ENCODE measurements at places on chromosomes 6 and 20. TPM values are rescaled to one million over a fixed set of nuclear protein-coding genes. Genes with fewer than 3 reads are reported as not detected.
A peak's percentile ranks its signal among the peaks of the same experiment; 100 is the strongest.

COL10A1 gene
- polyA plus RNA-seq = not detected

CGA gene
- not detected for polyA plus RNA-seq

PACSIN1 gene
- polyA plus RNA-seq = 10.3 TPM

CLDN20 gene
- not detected for polyA plus RNA-seq

C6orf132 gene
- polyA plus RNA-seq = not detected

EBF4 gene
- 1.8 TPM for polyA plus RNA-seq

MTFR2 gene
- 0.62 TPM for polyA plus RNA-seq

- no peak overlapping the region for H3K27ac ChIP-seq
- no peaks in the 10 kb centered on the region for H3K36me3 ChIP-seq
- H3K27me3 ChIP-seq = no peaks in the 10 kb centered on the region
- H3K4me3 ChIP-seq = no peak overlapping the region
These were observed 523.0 kb upstream of the FLRT3 start for GRCh38 chr20:14860410-14860814.

DNA sequence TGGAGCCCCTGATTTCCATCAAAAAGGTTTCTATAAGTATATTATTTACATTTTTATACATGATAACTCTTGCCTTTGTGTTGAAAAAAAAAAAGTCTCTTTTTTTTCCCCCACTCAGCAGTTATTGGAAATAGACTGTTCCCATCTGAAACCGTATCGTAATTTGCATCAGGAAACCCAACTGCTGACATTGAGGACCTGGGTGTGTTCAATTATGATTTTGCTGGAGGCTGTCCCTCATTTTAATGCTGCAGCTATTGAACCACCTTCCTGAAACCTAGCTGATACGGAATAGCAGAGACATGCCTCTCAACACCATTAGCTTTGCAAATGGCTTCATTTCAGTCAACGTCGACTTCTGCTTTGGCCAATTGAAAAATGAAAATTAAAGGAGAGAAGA lies 98.9 kb downstream of the ZNF217 start:
- no peaks in the 10 kb centered on the region for H3K4me1 ChIP-seq
- H3K4me3 ChIP-seq = no peak overlapping the region
- H3K27me3 ChIP-seq = peaks cover 17% of the 10 kb centered on the region
- no peak overlapping the region for H3K27ac ChIP-seq
- H3K36me3 ChIP-seq = no peaks in the 10 kb centered on the region

DNA sequence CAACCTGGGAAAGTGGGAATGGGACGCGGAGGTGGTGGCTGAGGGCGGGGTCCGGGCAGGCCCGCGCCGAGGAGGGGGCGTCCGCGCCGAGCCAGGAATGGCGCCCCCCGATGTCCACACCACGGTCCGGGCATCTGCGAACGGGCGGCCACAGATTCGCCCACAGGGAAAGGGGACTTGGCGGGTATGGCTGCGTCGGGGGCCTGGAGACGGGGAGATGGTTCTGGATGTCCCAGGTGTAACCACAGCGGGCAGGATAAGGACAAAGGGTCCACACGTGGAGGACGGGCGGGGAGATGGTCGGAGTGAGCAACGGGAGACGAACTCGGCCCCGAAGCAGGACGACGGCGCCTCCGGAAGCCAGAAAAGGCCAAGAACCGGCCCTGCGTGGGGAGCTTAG lies 124.6 kb downstream of the WDR27 start:
- peaks cover 11% of the 10 kb centered on the region for H3K4me1 ChIP-seq
- DNase-seq = no peak
- H3K4me3 ChIP-seq = no peak overlapping the region
- H3K27me3 ChIP-seq = no peaks in the 10 kb centered on the region

GRCh38 chr6:142627474-142627873 lies 317.5 kb downstream of the HIVEP2 start:
- H3K4me1 ChIP-seq = no peaks in the 10 kb centered on the region
- H3K27ac ChIP-seq = no peak overlapping the region
- no peaks in the 10 kb centered on the region for H3K27me3 ChIP-seq
- no peak overlapping the region for H3K4me3 ChIP-seq
- DNase-seq = no peak

DNA sequence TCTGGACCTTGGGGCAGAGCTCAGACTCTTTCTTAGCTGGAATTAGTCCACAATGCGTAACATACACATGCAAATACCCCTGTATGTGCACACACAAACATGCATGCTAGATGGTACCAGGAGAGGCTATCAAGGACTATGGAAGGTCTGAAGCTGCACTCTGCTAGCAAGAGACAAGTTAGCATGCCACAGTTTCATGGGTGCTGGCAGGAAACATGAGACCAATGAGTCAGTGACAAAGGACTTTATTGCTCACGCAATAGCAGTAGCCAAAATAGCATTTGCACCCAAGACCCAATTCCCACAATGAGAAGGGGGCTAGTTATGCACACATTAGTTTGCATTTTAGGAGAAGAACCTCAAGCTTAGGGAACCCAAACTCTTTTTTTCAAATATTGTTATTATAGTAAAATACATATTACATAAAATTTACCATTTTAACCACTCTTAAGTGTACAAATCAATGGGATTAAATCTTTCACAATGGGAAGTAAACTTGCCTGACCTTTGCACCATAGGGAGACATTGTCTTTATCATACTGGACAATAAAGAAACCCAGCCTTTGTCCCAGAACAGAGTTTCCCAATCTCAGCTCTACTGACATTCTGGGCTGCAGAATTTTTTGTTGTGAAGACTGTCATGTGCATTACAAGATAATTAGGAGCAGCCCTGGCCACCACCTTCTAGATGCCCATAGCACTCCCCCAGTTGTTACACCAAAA lies 69.1 kb downstream of the NRSN1 start:
- no peak for DNase-seq
- H3K27me3 ChIP-seq = peaks cover 5% of the 10 kb centered on the region
- no peaks in the 10 kb centered on the region for H3K36me3 ChIP-seq
- H3K4me3 ChIP-seq = no peak overlapping the region

GRCh38 chr20:47529840-47530239 lies 28.2 kb downstream of the NCOA3 start:
- H3K36me3 ChIP-seq = peaks cover 12% of the 10 kb centered on the region
- DNase-seq = no peak
- no peak overlapping the region for H3K27ac ChIP-seq
- H3K27me3 ChIP-seq = no peaks in the 10 kb centered on the region
- no peak overlapping the region for H3K4me3 ChIP-seq

DNA sequence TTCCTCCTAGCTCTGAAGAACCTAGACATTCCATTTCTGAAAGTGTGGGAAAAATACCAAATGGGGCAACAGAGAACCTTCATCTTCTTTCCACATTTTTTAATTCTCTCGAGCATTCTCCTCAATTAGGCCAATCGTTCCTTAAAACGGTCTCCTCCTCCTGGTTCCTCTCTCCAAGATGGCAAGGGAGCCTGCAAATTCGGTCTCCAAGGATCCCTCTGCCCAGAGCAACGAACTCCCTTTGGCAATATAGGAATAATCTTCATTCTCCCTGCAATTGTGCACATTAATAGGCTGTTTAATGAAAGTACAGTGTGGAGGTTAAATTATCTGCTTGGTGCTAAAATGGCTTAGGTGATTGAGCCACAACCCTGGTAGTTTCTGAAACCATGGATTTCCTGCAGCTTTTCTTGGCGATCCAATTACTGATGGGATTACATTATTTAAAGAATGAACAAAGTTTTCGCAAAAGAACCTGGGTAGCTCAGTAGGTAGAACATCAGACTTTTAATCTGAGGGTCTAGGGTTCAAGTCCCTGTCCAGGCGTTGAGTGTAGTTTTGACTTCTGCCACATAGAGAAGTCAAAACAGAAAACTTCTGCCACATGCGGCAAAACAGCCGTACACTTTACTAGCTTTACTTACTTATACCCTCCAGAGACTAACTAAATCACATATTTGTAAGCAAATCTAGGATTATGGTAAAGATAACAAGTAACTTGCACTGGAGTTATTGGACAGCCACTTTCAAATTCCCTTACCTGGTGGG lies 102.9 kb upstream of the ZNF184 start:
- H3K4me1 ChIP-seq = no peaks in the 10 kb centered on the region
- H3K27me3 ChIP-seq = peaks cover 10% of the 10 kb centered on the region
- H3K4me3 ChIP-seq = no peak overlapping the region
- H3K27ac ChIP-seq = no peak overlapping the region

DNA sequence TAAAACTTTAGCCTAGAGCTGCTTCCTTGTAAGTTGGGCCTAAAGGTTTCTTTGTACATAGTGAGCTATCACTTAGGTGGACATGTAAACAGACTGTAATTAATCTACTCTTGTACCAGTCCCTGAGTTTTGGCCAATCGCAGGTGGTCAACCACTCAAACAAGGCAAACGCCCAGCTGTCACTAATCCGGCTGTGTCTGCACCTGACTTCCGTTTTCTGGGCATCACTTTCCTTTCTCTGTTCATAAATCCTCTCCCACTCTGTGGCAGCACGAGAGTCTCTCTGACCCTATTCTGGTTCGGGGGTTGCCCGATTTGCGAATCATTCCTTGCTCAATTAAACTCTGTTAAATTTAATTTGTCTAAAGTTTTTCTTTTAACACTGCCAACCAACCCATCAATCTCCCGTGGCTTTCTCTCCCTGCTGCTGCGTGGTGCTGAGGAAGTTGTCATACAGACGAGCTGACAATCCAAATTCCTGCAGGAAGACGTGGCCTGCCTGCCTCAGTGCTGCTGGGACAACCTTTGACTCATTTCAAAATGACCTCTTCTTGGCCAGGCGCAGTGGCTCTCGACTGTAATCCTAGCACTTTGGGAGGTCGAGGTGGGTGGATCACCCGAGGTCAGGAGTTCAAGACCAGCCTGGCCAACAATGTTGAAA lies 206.3 kb downstream of the QKI start:
- peaks cover 2% of the 10 kb centered on the region for H3K27me3 ChIP-seq
- no peak overlapping the region for H3K27ac ChIP-seq
- H3K4me3 ChIP-seq = no peak overlapping the region
- no peak for DNase-seq

DNA sequence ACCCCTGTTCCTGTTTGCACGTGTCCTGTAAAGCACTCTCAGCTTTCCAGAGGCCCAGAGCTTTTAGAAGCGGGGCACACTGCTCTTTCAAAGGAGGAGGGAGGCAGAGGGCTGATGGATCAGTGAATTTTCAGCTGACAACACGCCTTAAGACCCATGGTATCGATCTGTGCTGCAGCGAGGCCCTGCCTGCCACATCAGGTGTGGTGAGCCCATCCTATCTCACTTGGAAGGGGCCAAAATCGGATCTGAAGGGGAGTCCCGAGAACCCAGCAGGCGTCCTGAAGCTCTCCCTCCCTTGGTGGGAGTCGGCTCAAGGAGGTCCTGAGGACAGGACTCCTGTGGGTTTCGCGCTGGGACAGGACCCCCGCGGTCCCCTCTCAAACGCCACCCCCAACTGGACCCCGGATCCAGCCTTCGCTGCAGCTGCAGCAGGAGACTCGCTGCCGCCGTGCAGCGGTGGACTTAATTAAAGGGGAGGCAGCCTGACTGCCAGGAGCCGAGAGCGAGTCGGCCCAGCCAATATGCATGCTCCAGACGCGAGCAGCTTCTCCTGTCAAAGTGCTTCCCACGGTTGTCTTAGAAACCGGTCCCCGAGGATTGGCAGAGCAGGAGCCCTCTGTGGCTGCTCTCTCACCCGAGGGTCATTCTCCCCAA lies 580.0 kb upstream of the ZNF337 start:
- no peak overlapping the region for H3K27ac ChIP-seq
- H3K4me1 ChIP-seq = no peaks in the 10 kb centered on the region

DNA sequence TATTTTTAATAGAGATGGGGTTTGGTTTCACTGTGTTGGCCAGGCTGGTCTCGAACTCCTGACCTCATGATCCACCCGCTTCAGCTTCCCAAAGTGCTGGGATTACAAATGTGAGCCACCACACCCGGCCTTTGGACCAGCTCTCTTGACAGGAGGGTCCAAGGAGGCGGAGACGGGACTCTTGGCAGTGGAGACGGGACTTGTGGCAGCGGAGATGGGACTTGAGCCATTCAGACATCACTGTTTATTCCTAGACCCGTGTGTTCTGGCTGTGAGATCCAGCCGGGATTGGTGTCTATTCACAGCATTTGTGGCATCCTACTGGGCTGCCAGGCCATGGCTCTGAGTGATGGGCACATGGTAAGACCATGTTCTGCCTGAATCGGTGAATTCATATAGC lies 25.6 kb downstream of the PRPF6 start:
- no peak overlapping the region for H3K27ac ChIP-seq
- no peaks in the 10 kb centered on the region for H3K27me3 ChIP-seq
- no peak for DNase-seq

GRCh38 chr6:25389471-25389870 lies 110.3 kb downstream of the CARMIL1 start:
- no peak overlapping the region for H3K4me3 ChIP-seq
- H3K36me3 ChIP-seq = no peaks in the 10 kb centered on the region
- H3K4me1 ChIP-seq = no peaks in the 10 kb centered on the region

GRCh38 chr20:36466089-36466488 lies 75.2 kb upstream of the MYL9 start:
- peaks cover 80% of the 10 kb centered on the region for H3K4me1 ChIP-seq
- peaks cover 4% of the 10 kb centered on the region for H3K27me3 ChIP-seq
- no peak for DNase-seq
- peak overlapping the region; percentile 57 for H3K4me3 ChIP-seq
- no peaks in the 10 kb centered on the region for H3K36me3 ChIP-seq

- H3K27me3 ChIP-seq = peaks cover 1% of the 10 kb centered on the region
- H3K4me1 ChIP-seq = peaks cover 31% of the 10 kb centered on the region
- H3K4me3 ChIP-seq = no peak overlapping the region
- no peak for DNase-seq
- no peak overlapping the region for H3K27ac ChIP-seq
These were observed 11.9 kb downstream of the GOPC start for GRCh38 chr6:117590447-117590846.

GRCh38 chr20:60091861-60092260 lies 133.6 kb downstream of the CDH26 start:
- peaks cover 13% of the 10 kb centered on the region for H3K4me1 ChIP-seq
- H3K27ac ChIP-seq = no peak overlapping the region
- H3K36me3 ChIP-seq = peaks cover 11% of the 10 kb centered on the region
- H3K4me3 ChIP-seq = no peak overlapping the region
- no peak for DNase-seq
- H3K27me3 ChIP-seq = peaks cover 5% of the 10 kb centered on the region

GRCh38 chr6:107488875-107489635 lies 862 bp upstream of the SOBP start:
- DNase-seq = no peak
- peaks cover 4% of the 10 kb centered on the region for H3K36me3 ChIP-seq
- peaks cover 16% of the 10 kb centered on the region for H3K4me1 ChIP-seq
- H3K27ac ChIP-seq = no peak overlapping the region

- peak overlapping the region; percentile 51 for H3K27ac ChIP-seq
- peak; percentile 21 for DNase-seq
- H3K27me3 ChIP-seq = peaks cover 20% of the 10 kb centered on the region
- no peaks in the 10 kb centered on the region for H3K36me3 ChIP-seq
- H3K4me1 ChIP-seq = peaks cover 22% of the 10 kb centered on the region
These were observed 31.0 kb downstream of the KCNQ2 start for GRCh38 chr20:63441136-63442099.

GRCh38 chr6:158416883-158417759 lies 104.9 kb downstream of the TULP4 start:
- H3K4me3 ChIP-seq = no peak overlapping the region
- H3K4me1 ChIP-seq = no peaks in the 10 kb centered on the region
- no peak for DNase-seq
- H3K36me3 ChIP-seq = peaks cover 24% of the 10 kb centered on the region

GRCh38 chr20:60087563-60088105 lies 129.4 kb downstream of the CDH26 start:
- H3K36me3 ChIP-seq = peaks cover 3% of the 10 kb centered on the region
- peak overlapping the region; percentile 81 for H3K4me3 ChIP-seq
- no peaks in the 10 kb centered on the region for H3K27me3 ChIP-seq
- peak; percentile 2 for DNase-seq
- H3K4me1 ChIP-seq = peaks cover 8% of the 10 kb centered on the region

Data from immature natural killer cell (primary cell).